ENCODE measurements at places on chromosomes 5 and 9.

DNA sequence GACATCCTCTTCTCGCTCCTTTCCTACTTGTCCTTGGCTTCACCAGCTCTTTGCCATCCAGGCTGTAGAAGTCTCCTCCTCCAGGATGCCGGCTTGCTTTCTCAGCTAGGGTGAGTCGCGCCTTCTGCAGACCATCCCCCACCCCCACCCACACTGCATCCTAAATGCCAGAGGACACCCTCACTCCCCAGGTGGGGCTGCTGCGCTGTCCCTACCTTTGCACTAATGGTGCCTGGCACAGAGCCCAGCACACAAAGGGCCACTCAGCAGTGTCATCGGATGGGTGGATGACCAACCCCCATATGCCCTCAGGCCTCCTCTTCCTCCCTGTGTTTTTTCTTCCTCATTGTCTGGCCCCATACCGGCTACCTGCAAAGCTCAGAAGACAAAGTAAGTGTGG lies 14.8 kb downstream of the IL9 start:
- no peak for DNase-seq

DNA sequence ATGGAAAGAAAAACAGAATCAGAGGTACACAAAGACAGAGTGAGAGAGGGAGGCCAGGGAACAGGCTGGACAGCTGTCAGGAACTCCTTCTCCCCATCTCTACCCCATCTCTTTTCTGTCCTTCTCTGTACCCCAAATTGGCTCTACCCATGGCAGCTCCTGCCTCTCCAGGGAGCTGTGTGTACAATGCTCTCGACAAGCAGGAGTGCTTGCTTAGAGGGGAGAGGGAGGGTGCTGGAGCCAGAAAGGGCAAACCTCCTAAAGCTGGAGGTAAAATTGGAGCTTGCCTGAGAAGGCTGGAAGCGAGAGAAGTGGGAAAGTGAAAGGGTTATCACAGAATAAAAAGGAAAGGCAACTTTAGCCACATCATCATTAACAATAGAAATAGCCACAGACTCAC lies 6.4 kb downstream of the TPM2 start:
- no peak for DNase-seq

DNA sequence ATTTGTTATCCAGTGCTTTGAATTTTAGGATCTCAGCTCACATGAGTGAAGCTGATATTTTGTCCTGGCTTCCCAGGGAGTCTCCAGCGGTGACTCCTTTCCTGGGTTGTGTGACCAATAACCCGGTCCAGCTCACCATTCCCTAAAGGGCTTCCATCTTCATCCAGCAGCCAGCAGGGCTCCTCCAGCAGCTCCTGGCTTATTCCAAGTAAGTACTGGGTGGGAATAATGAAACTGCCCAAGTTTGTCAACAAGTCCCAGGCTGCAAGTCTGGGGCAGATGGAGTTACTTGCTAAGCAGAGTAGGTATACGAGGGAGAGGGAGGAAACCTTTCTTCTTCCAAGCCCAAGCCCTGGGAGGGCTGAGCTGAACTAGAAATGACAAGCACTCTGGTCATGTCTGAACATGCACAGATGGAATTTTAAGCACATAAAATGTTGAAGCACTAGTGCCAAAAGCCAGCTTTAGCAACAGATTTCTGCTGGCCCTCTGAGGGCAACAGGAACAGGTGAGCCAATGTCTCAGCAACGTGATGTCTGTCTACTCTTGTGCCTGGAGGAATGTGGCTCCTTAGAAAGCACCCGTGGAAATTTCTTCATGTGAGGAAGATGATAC lies 153.7 kb upstream of the DAPK1 start:
- DNase-seq: no peak

GRCh38 chr5:135450952-135451351 lies 1.2 kb downstream of the TIFAB start:
- no peak for DNase-seq

- DNase-seq: no peak
Observed at GRCh38 chr5:88393716-88394535, 125.3 kb upstream of the TMEM161B start.

All from AML-193 (cell line).